HTR-8/SVneo (cell line): ENCODE measurements at places on chromosomes 1 and 21.

DNA sequence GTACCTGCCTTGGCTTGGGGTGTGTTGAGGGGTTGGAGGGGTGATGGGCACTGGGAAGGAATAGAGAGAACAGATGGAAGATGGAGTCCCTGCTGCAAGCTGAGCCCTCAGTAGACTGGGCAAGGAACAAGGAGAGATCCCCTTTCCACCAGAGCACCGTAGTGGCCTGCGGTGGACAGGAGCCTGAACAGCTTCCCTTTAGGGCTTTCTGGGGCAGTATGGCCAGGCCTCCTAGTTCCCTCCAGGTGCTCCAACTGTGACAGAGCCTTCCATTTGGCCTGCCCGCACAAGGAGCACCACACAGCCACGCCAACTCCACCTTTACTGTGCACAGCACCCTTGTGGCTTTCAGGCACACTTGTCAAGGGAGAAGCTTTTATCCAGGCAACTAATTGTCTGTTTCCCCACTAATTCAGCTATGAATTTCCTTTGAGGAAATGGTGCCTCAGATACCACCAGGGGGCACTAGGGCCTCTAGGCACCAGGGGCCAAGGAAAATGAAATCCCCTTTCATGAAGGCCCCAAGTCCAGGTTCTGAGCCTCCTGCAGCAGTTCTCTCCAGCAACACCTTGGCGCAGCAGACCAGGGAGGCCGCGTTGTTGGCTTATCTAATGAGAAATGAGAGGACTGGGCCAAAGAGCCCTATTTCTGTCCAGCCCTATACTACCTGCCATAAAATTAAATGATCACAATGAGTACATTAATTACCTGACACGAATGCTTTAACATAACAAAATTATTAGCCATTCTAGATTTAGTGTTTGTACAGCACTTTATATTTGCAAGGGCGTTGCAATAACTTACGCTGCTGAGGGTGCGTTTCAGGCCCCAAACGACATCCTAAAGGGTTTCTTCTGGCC is 23.1 kb upstream of the ERI3 start:
- DNase-seq, result peak; percentile 34

DNA sequence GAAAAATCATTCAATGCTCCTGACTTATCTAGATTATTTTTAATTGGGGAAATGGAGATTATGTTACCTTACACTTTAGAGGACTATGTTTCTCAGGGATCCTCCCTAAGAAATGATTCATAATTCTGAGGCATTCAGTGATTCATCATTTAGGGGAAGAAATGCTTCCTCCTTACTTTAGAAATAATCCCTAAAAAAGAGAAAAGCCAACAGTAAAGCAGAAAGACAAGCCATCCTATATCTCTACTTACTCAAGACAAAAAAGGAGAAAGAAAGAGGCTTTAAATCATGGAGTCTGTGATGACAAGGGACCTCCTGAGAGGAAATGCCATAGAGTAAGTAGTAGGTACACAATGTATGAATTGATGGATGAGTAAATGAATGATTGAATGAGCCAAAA is 137.0 kb downstream of the BRINP2 start:
- no peak for DNase-seq

DNA sequence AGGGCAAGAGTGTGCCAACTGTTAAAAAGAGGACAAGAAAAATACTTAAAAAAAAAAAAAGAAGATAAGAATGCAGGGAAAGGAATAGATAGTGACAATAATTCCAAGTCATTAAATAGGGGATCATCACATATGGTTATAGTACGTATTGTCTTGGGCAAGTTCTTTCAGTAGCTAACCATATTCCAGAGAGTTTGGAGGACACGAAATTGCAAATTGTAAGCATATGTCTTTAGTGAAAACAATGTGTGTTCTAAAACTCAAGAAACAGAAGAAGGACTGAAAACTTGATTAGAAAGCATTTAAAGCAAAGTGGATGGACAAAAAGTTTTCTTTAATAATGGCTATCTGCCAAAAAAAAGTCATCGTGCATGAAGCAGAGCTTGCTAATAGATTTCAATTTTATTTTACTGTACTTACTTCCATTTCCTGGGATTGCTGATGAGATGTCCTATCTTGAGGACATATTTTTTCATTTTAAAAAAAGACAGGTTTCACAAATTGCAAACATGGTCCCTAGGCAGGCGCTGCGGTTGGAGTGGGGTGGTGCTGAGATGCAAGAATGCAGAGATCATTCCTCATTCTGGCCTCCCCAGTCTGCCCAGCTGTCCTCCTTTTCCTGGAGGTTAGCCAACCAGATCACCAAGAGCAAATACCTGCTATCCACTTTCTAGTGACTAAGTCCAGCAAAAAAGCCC is 11.9 kb downstream of the TSPAN2 start:
- no peak for DNase-seq

DNA sequence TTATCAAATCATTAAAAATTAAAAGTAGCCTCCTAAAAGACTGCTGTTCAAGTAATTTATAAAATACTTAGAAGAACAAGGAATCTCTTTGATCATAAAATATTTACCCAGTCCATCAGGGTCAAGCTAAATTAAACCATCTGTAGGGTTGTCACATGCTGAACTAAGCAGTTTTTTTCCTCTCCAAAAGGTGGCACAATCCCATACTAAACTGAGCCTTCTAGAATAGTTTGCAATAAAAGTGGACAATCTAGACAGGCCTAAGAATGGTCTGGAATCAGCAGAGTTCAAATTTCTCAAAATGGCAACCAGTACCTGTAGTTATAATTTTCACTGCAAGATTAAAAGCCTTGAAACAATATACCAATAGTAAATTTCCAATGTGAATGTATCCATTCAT is 194.8 kb downstream of the EIF4G3 start:
- peak; percentile 10 for DNase-seq

GRCh38 chr1:18320051-18320450 is 160.7 kb upstream of the KLHDC7A start:
- DNase-seq, result no peak

GRCh38 chr1:225481738-225482137 is 53.9 kb upstream of the LBR start:
- DNase-seq, result no peak

GRCh38 chr1:246447501-246447900 is 59.6 kb downstream of the SMYD3 start:
- no peak for DNase-seq

DNA sequence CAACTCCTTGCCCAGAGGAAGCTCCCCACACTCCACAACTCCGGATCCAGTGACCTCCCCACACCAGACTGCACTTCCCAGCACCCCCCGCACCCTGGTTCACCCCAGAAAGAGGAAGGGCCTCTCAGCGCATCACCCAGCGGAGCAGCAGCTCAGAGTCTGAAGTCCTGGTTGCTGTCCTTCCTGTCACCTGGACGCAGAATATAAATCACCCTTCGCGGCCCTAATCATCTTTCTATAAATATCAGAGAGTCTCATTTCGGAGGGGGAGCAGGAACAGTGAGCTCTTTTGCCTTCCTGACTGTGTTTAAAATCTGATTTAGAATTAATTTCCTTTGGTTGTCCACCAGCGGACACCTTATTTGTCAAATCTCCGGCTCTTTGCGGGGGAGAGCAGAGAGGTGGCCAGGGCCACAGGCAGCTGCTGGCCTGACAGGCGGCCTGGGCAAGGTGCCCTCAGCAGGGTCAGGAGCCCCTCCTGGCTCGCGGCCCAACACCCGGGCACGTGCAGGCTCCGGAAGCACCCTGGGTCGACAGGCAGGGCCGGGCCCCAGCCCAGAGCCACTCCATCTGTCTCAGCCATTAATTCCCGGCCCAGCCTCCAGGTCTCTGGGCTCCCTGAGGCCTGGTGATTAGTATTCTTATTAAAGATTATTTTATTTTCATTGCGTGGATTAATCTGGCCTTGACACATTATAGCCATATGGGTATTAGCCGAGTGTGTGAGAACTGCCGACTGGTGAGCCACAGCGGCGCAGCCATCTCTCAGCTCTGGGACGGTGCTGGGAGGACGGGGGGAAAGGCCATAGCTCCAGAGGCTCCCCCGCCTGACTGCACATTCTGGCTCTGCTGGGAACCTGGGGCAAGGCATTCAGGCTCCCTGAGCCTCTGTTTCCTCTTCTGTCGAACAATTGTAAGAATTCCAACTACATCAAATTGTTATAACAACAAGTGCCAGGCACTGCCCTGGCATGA is 19.7 kb downstream of the EPHA8 start:
- DNase-seq, result no peak

DNA sequence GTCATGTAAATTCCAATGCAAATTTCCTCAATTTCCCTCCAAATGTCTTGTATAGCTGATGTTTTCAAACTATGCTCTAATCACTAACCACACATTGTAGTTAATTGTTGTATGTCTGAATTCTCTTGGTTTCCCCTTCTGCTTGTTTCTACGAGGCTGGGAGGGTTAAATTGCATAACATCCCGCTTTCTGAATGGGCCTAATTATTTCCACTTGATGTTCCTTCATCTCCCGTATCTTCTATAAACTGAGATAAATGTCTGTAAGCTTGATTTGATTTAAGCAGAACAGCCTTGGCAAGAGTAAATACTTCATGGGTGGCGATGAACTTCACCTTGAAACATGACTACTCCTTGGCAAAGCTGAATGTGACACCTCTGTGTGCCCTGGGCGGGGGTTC is 72.2 kb downstream of the SERINC2 start:
- no peak for DNase-seq

DNA sequence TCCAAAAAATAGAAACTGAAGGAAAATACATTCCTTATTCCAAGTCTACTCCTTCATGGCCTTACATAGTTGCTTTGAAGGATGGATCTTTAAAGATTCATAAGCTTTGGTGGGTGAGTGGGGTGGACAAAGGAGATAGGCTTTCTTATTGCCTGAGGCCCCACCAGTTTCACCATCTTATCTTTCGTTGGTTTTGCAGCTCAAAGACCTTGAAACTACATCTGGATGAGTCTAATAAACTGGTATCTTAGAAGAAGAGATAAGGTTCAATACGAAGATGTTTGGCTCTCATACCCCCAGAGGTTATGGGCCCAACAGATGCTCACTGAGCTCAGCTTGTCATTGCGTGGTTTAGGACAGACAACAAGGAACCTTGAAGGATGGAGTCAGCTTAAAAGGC is 201.5 kb downstream of the HS2ST1 start:
- DNase-seq, result no peak

DNA sequence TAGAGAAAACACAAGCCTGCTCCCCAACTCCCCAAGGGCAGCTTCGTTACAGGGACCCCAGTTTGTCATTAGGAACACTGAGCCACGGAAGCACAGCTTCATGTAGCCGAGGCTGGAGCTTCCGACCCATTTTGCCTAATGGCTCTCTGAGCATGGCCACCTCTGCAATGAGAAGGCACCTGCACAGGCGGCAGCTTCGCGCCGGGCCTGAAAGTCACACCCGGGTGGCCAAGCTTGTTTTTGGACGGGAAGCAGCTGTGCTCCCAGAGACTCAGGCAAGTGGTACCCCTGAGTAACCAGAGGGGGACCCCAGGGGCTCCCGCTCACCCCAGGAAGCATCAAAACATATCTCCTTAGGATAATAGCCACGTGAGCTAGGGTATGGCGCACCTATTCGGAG is 80.9 kb downstream of the SLC66A1 start:
- no peak for DNase-seq

- DNase-seq, result no peak
These were observed 30.8 kb upstream of the TMEM125 start for GRCh38 chr1:43238991-43239469.

DNA sequence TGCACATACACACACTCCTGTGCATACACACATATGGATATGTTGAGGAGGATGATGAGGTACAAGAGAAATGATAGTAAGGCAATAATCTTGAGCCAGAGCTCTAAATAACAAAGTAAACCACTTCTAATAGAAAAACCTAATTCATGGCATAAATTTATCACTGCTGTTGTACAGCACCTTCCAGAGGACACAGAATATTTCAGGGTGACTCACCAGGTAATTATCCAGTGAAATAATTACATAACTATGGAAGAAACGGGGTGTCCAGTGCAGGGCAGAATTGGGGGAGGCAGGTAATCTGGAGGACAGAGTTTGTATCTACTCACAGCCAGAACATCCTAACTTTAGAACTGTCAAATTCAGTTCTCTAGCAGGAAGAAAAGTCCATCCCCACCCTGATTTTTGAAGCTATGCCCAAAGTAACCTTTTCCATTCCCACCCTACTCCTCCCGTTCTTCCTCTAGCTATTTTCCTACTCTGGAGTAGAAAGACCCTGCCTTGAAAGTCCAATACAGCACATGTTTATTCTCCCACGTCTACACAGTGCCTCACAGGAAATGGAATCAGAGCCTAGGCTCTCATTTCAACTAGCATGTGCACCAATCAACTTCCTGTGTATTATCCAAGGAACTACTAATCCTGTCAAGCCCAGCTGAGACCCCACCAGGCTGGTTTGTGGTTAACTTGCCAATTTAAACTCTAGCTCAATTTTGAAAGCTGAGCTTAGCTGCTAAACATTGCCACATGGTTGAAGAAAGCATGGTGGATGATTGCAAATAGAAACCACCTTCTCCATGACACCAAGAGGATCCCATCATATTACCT is 96.6 kb downstream of the PTPN14 start:
- peak; percentile 71 for DNase-seq

DNA sequence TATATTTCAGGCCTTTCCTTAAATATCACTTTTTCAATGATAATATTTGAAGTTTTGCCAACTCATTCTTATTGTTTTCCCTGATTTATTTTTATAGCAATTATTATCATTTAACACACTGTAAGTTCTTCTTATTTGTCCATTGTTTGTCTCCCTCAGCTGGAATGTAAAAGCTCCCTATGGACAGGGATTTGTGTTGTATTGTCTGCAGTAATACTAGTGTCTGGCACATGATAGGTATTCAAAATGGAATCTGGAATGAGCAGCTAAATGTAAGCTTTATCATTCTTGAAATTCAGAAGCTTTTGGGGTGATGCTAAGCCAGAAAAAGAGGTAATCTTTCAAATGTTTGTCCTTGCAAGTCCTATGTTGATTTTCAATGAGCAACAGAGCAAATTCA is 112.1 kb downstream of the NEGR1 start:
- DNase-seq, result no peak

GRCh38 chr21:28899744-28900143 is 92.9 kb downstream of the LTN1 start:
- no peak for DNase-seq

GRCh38 chr1:202255343-202255742 is 61.7 kb downstream of the LGR6 start:
- DNase-seq, result no peak

- DNase-seq, result no peak
These were observed 10.5 kb downstream of the MTX1 start for GRCh38 chr1:155218854-155219591.

GRCh38 chr21:31360717-31361116 is 16.7 kb upstream of the TIAM1 start:
- no peak for DNase-seq

GRCh38 chr21:31873696-31874599 is 1.1 kb downstream of the HUNK start:
- no peak for DNase-seq
